ENCODE measurements at places on chromosomes 1 and 21. TPM values are rescaled to one million over a fixed set of nuclear protein-coding genes. Genes with fewer than 3 reads are reported as not detected.
A peak's percentile ranks its signal among the peaks of the same experiment; 100 is the strongest.

- no peak for DNase-seq
Measured at GRCh38 chr1:39992234-39992633, 37.3 kb downstream of the MFSD2A start.

- DNase-seq = peak; percentile 83
Measured at GRCh38 chr1:27402349-27402754, 9.9 kb downstream of the GPR3 start.

DNA sequence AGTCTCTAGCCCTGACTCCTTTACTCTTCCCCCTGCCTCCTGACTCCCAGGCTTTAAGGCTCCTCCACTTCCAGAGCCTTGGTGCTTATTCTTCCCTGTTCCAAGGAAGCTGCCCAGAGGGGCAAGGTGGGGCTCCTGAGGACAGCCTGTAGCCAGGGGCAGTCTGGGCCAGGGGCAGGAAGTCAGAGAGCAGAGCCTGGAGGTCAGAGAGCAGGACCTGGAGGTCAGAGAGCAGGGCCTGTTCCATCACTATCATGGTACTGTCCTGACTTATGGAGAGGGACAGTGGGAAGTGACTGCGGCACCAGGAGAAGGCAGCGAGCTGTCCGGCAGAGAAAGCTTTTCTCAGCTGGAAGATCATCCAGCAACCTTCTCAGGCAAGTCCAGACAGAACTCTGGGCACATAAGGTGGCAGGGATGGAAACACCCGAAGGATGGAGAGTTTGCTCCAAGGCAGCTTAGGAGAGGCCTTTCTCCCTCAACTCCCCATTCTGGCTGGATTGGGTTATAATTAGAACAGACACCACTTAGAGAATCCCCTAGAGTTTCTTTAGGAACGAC lies 25.0 kb downstream of the PLXNA2 start:
- DNase-seq = no peak

UQCRHL gene
- total RNA-seq = 6.0 TPM

DNA sequence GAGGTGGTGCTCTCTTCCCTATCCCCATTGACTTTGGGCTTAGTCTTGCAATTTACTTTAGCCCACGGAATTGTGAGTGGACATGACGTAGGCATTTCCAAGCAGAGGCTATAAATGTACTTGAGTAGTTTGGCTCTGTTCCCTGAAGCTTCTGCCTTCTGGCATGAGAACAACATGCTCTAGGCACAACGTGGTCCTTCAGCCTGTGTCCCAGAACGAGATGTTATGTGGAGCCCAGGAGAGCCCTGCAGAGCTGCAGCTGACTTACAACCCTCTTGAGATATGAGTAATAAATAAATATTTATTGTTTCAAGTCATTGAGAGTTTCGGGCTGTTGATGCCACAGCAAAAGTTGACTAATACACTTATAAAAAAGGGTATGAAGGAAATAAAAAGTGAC lies 105.2 kb upstream of the HMGB4 start:
- DNase-seq = peak; percentile 52

GRCh38 chr1:245229051-245229450 lies 74.3 kb downstream of the KIF26B start:
- no peak for DNase-seq

FMOD gene
- 9.6 TPM for total RNA-seq

DNA sequence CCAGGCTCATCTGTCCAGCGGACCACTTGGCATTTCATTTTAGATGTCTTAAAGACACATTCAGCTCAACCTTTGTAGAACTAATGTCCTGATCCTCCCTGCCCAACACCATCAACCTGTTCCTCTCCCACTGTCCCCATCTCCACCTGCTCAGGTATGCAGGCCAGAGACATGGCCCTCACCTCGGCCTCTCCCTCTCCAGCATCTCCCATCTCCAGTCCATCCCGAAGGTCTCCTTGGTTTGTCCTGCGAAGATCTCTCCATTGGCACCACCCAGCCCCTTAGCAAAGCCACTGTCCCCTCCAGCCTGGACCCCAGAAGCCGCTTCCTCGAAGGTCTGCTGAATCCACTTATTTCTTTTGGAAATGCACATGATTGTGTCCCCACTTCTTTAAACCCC lies 20.9 kb upstream of the KCNC4 start:
- DNase-seq = no peak

RPE65 gene
- total RNA-seq = not detected

GRCh38 chr1:22597301-22597965 lies 34.1 kb downstream of the EPHA8 start:
- peak; percentile 14 for DNase-seq

ITLN2 gene
- not detected for total RNA-seq

DNA sequence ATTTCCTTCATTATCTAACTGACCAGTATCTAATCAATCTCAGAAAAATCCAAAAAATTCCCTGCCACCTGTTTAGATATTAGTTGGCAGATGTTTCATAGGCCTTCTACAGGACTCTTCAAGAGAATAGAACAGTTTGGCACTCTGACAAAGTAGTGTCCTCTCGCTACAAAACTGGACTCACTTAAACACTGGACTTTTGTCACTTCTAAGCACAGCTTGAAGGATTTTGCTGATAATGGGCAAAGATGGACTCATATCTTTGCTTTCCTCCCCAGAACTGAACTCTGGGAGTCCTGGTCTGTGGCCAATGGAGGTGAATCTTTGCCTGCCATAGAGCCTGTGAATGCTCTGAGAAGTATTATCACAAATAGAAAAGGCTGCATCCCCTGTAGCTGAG lies 58.2 kb upstream of the ZNF326 start:
- no peak for DNase-seq

DNA sequence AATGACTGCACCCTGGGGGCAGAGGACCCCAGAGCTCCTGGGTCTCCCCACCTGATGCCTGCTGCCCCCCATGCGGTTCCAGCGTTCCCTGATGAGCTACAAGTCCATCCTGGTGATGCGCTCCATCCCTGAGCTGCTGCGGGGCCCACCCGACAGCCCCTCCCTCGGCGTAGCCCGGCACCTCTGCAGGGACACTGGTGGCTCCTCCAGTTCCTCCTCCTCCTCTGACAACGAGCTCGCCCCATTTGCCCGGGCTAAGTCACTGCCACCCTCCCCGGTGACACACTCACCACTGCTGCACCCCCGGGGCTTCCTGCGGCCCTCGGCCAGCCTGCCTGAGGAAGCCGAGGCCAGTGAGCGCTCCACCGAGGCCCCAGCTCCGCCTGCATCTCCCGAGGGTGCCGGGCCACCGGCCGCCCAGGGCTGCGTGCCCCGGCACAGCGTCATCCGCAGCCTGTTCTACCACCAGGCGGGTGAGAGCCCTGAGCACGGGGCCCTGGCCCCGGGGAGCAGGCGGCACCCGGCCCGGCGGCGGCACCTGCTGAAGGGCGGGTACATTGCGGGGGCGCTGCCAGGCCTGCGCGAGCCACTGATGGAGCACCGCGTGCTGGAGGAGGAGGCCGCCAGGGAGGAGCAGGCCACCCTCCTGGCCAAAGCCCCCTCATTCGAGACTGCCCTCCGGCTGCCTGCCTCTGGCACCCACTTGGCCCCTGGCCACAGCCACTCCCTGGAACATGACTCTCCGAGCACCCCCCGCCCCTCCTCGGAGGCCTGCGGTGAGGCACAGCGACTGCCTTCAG lies 35.5 kb downstream of the TRIM11 start:
- peak; percentile 92 for DNase-seq

DNA sequence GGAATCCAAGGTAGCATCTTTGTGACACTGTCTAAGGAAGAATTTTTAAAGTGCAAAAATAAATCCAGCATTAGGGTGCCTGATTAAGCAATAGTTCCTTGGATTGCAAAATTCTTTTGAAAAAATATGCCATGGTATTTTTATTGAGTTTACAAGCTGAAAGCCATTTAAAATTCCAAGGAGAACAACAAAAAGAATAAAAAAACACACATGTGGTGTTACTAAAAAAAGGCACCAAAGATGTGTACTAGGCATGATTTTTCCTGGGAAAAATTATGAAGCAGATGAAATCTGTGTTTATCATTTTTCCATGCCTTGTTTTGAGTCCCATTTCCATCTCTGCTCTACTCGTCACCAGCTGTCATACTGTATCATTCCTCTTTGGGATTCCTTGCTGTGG lies 157.0 kb upstream of the ZNHIT6 start:
- DNase-seq = no peak

UBQLN4 gene
- total RNA-seq = 33.9 TPM

LORICRIN gene
- total RNA-seq = not detected
